ENCODE measurements at places on chromosomes 1 and 21. TPM values are rescaled to one million over a fixed set of nuclear protein-coding genes. Genes with fewer than 3 reads are reported as not detected.

Gene CFAP45
- 0.73 TPM for total RNA-seq

Gene WDR64
- total RNA-seq: not detected

Gene RASSF5
- 0.36 TPM for total RNA-seq

Gene PIGV
- total RNA-seq: 12.4 TPM

Gene RGS13
- total RNA-seq: not detected

Gene PKNOX1
- 12.9 TPM for total RNA-seq

Gene SLC30A10
- total RNA-seq: not detected

Gene HFM1
- 0.46 TPM for total RNA-seq

Gene ETNK2
- total RNA-seq: 10.2 TPM

Gene ZNF644
- 37.9 TPM for total RNA-seq

Gene NIBAN1
- total RNA-seq: 101 TPM

Gene AMY1A
- not detected for total RNA-seq

Gene OR2T35
- total RNA-seq: not detected

Gene SEMA4A
- total RNA-seq: 2.5 TPM

Gene BROX
- total RNA-seq: 32.5 TPM

DNA sequence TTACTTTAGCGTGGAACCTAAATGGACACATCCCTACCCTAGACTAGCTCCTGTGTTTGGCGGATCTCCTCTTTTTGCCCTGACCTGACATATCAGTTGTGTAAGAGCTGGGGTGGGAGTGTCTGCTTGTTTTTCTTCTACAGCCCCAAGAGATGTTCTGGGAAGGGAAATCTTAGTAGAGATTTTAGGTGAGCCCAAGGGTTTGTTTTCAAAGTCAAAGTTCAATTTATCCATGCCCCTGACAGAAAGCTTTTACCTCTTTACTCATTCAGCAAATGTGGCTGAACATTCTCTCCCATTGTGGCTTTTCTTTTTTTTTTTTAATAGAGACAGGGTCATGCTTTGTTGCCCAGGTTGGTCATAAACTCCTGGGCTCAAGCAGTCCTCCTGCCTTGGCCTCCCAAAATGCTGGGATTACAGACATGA lies 7.3 kb upstream of the TARS2 start:
- no peak overlapping the region for H3K4me3 ChIP-seq
- no peaks in the 10 kb centered on the region for H3K27me3 ChIP-seq
- H3K36me3 ChIP-seq: no peaks in the 10 kb centered on the region
- no peak overlapping the region for H3K27ac ChIP-seq
- H3K4me1 ChIP-seq: no peaks in the 10 kb centered on the region

GRCh38 chr21:27143476-27143875 lies 176.6 kb upstream of the ADAMTS5 start:
- no peak overlapping the region for H3K27ac ChIP-seq
- peaks cover 2% of the 10 kb centered on the region for H3K36me3 ChIP-seq
- peak; percentile 84 for DNase-seq
- no peak overlapping the region for H3K4me3 ChIP-seq
- H3K4me1 ChIP-seq: peaks cover 5% of the 10 kb centered on the region
- H3K27me3 ChIP-seq: no peaks in the 10 kb centered on the region

GRCh38 chr1:229943988-229944743 lies 122.9 kb upstream of the GALNT2 start:
- H3K27me3 ChIP-seq: no peaks in the 10 kb centered on the region
- H3K4me1 ChIP-seq: peaks cover 51% of the 10 kb centered on the region
- no peak for DNase-seq
- no peak overlapping the region for H3K4me3 ChIP-seq

DNA sequence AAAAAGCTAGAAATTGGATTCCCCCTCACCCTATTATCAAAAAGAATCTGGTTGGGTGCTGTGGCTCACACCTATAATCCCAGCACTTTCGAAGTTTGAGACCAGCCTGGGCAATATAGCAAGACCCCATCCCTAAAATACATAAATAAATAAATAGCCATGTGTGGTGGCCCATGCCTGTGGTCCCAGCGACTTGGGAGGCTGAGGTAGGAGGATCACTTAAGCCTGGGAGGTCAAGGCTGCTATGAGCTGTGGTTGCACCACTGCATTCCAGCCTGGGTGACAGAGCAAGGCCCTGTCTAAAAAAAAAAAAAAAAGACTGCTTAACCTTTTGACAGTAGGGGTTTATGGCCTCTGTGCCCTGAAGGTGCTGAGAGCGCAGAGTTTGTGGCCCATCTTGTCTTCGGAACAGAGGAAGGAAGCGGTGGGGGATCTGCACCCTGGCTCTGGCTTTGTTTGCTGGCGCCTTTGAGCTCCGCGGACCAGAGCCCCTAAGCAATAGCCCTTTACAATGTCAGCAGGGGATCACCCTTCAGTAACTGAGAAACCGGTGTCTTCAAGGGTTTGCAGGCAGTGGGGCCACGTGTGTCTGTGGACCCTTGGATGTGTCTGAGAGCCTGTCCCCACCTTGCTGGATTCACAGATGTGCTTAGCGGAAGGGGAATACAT lies 22.1 kb downstream of the SLC2A7 start:
- H3K4me3 ChIP-seq: no peak overlapping the region
- peaks cover 4% of the 10 kb centered on the region for H3K27me3 ChIP-seq
- H3K4me1 ChIP-seq: peaks cover 2% of the 10 kb centered on the region
- H3K36me3 ChIP-seq: no peaks in the 10 kb centered on the region
- no peak overlapping the region for H3K27ac ChIP-seq
- no peak for DNase-seq

- no peak overlapping the region for H3K27ac ChIP-seq
- no peak for DNase-seq
- no peaks in the 10 kb centered on the region for H3K36me3 ChIP-seq
- no peak overlapping the region for H3K4me3 ChIP-seq
- H3K4me1 ChIP-seq: no peaks in the 10 kb centered on the region
- H3K27me3 ChIP-seq: no peaks in the 10 kb centered on the region
These were observed 188.7 kb upstream of the ATP1B1 start for GRCh38 chr1:168917796-168918195.

GRCh38 chr21:44916965-44917364 lies 3.7 kb downstream of the ITGB2 start:
- peaks cover 55% of the 10 kb centered on the region for H3K27me3 ChIP-seq
- H3K4me1 ChIP-seq: peaks cover 6% of the 10 kb centered on the region
- H3K27ac ChIP-seq: no peak overlapping the region
- no peak overlapping the region for H3K4me3 ChIP-seq
- H3K36me3 ChIP-seq: peaks cover 1% of the 10 kb centered on the region
- no peak for DNase-seq

GRCh38 chr1:155420788-155421187 lies 100.1 kb downstream of the RUSC1 start:
- H3K4me3 ChIP-seq: no peak overlapping the region
- H3K27me3 ChIP-seq: no peaks in the 10 kb centered on the region
- no peak overlapping the region for H3K27ac ChIP-seq
- peaks cover 7% of the 10 kb centered on the region for H3K4me1 ChIP-seq

- peak overlapping the region; percentile 37 for H3K4me3 ChIP-seq
These were observed 32.4 kb downstream of the GNB1 start for GRCh38 chr1:1858382-1859086.

GRCh38 chr1:56327195-56327594 lies 252.2 kb downstream of the PLPP3 start:
- H3K27ac ChIP-seq: no peak overlapping the region
- H3K36me3 ChIP-seq: no peaks in the 10 kb centered on the region
- H3K4me1 ChIP-seq: peaks cover 34% of the 10 kb centered on the region
- H3K4me3 ChIP-seq: no peak overlapping the region
- no peak for DNase-seq

- no peak overlapping the region for H3K27ac ChIP-seq
- no peak for DNase-seq
- peaks cover 5% of the 10 kb centered on the region for H3K36me3 ChIP-seq
- H3K4me1 ChIP-seq: peaks cover 32% of the 10 kb centered on the region
- H3K27me3 ChIP-seq: no peaks in the 10 kb centered on the region
These were observed 34.1 kb downstream of the TRIT1 start for GRCh38 chr1:39849203-39849602.

GRCh38 chr1:2534687-2535441 lies 4.8 kb upstream of the HES5 start:
- H3K36me3 ChIP-seq: no peaks in the 10 kb centered on the region
- H3K4me3 ChIP-seq: no peak overlapping the region
- peaks cover 8% of the 10 kb centered on the region for H3K27me3 ChIP-seq
- no peak for DNase-seq

DNA sequence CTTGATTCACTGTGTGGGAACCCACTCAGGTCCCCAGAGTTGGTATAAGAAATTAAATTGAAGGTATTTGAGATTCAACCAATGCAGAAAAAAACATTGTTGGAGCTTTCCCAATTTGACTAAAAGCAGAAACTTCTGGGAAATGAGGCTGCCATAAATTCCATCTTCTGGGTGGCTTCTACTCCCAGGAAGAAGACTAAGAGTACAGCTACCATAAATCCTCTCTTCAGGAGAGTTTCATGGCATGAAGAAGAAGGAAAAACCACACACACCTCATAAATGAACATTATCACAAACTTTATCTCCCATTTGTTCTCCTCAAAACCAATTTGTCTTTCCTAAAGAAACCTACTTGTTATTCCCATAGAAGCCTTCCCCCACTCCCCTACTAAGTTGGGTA lies 283.9 kb downstream of the DPYD start:
- H3K36me3 ChIP-seq: no peaks in the 10 kb centered on the region
- no peaks in the 10 kb centered on the region for H3K27me3 ChIP-seq
- DNase-seq: no peak
- peaks cover 12% of the 10 kb centered on the region for H3K4me1 ChIP-seq

DNA sequence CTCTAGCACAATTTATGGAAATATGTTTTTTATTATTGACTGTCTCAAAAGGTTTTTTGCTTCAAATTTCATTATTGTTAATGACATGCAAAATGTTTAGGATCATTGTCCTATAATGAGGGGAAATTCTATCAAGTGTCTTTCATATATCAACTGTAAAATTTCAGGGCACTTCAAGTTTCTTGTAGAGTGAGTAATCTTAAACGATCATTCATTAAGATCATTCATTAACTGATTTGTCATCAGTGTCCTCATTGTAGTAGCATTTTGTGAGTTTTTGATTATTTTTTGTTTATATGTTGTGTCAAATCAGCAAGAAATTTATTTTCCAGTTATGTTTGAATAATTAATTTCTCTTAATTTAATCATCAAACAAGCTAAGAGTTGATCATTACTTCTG lies 111.8 kb upstream of the PRDX6 start:
- H3K4me3 ChIP-seq: no peak overlapping the region
- H3K36me3 ChIP-seq: no peaks in the 10 kb centered on the region

- H3K27me3 ChIP-seq: peaks cover 16% of the 10 kb centered on the region
- no peak overlapping the region for H3K27ac ChIP-seq
- no peak overlapping the region for H3K4me3 ChIP-seq
- no peaks in the 10 kb centered on the region for H3K36me3 ChIP-seq
- peaks cover 4% of the 10 kb centered on the region for H3K4me1 ChIP-seq
These were observed 22.8 kb downstream of the LHX4 start for GRCh38 chr1:180252638-180253536.

DNA sequence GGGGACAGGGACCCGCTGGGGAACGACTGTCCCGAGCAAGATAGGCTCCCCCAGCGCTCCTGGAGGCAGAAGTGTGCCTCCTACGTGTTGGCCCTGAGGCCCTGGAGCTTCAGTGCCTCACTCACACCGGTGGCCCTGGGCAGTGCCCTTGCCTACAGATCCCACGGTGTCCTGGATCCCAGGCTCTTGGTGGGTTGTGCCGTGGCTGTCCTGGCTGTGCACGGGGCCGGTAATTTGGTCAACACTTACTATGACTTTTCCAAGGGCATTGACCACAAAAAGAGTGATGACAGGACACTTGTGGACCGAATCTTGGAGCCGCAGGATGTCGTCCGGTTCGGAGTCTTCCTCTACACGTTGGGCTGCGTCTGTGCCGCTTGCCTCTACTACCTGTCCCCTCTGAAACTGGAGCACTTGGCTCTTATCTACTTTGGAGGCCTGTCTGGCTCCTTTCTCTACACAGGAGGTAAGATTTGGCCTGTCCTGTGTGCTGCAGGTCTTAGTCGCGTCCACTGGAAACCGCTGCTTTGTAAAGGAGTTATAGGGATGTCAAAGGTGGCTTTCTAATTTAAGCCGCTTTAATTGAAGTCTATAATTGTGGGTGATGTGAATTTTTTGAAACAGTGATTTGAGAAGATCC lies 717 bp downstream of the UBIAD1 start:
- H3K4me3 ChIP-seq: peak overlapping the region; percentile 89
- peaks cover 26% of the 10 kb centered on the region for H3K4me1 ChIP-seq
- H3K36me3 ChIP-seq: peaks cover 5% of the 10 kb centered on the region
- no peak for DNase-seq

GRCh38 chr21:29125191-29125590 lies 5.3 kb upstream of the MAP3K7CL start:
- no peak overlapping the region for H3K27ac ChIP-seq
- no peak overlapping the region for H3K4me3 ChIP-seq
- no peaks in the 10 kb centered on the region for H3K27me3 ChIP-seq
- no peak for DNase-seq
- peaks cover 4% of the 10 kb centered on the region for H3K36me3 ChIP-seq

DNA sequence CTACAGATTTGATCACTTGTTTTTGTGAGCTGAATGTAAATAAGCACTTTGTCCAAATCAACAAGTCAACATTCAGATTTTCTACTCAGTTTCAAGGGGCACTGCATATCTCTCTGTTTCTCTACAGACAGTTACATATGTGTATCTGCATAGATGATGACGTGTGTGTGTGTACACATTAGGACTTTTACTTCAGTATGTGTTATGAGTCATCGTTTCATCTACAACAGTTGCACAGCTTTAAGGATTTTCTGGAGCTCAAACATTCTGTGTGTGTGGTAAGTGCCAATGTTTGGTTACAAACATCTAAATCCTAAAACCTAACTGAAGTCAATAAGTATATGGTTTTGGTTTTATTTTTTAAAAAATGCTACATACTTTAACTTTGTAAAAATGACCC lies 494.5 kb upstream of the PBX1 start:
- no peak overlapping the region for H3K4me3 ChIP-seq
- H3K27ac ChIP-seq: no peak overlapping the region
- H3K4me1 ChIP-seq: no peaks in the 10 kb centered on the region
- no peak for DNase-seq
- no peaks in the 10 kb centered on the region for H3K27me3 ChIP-seq

- no peak for DNase-seq
- no peak overlapping the region for H3K4me3 ChIP-seq
- peaks cover 3% of the 10 kb centered on the region for H3K27me3 ChIP-seq
- H3K36me3 ChIP-seq: no peaks in the 10 kb centered on the region
- H3K27ac ChIP-seq: no peak overlapping the region
These were observed 62.3 kb downstream of the GFI1 start for GRCh38 chr1:92424381-92424780.

DNA sequence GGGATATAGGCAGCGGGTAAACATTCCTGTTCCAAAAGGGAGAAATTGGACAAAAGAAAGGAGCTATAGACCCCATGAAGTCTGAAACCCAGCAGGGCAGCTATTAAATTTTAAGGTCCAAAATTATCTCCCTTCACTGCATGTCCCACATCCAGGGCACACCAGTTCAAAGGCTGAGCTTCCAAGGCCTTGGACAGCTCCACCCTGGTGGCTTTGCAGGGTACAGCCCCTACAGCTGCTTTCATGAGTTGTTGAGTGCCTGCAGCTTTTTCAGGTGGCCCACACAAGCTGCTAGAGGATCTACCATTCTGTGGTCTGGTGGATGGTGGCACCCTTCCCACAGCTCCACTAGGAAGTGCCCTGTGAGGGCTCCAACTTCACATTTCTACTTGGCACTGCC lies 662.5 kb upstream of the PKN2 start:
- H3K4me3 ChIP-seq: no peak overlapping the region
- no peak for DNase-seq
- H3K4me1 ChIP-seq: no peaks in the 10 kb centered on the region
- peaks cover 7% of the 10 kb centered on the region for H3K27me3 ChIP-seq

GRCh38 chr1:159214149-159214760 lies 9.6 kb downstream of the ACKR1 start:
- H3K36me3 ChIP-seq: no peaks in the 10 kb centered on the region
- no peak overlapping the region for H3K27ac ChIP-seq
- no peak for DNase-seq
- H3K4me3 ChIP-seq: no peak overlapping the region

- no peak overlapping the region for H3K27ac ChIP-seq
- H3K4me1 ChIP-seq: peaks cover 5% of the 10 kb centered on the region
- peaks cover 19% of the 10 kb centered on the region for H3K27me3 ChIP-seq
- no peaks in the 10 kb centered on the region for H3K36me3 ChIP-seq
These were observed 117.4 kb upstream of the PAXBP1 start for GRCh38 chr21:32888971-32889370.

Measured in chondrocyte (in vitro differentiated cells).